ENCODE measurements at places on chromosomes 11 and 22. TPM values are rescaled to one million over a fixed set of nuclear protein-coding genes. Genes with fewer than 3 reads are reported as not detected.

FOLH1 gene
- not detected for total RNA-seq

FGF19 gene
- 0.03 TPM for total RNA-seq

GRIA4 gene
- total RNA-seq: not detected

IFITM10 gene
- 1.0 TPM for total RNA-seq

OR4C3 gene
- total RNA-seq: not detected

GRAP2 gene
- total RNA-seq: not detected

TLCD5 gene
- total RNA-seq: 8.0 TPM

SYT13 gene
- total RNA-seq: 7.2 TPM

MS4A12 gene
- total RNA-seq: not detected

FREY1 gene
- 0.37 TPM for total RNA-seq

HIC2 gene
- total RNA-seq: 2.8 TPM

CCDC134 gene
- total RNA-seq: 3.3 TPM

ROBO4 gene
- not detected for total RNA-seq

ACAD8 gene
- total RNA-seq: 8.7 TPM

OR6A2 gene
- total RNA-seq: not detected

DUSP8 gene
- total RNA-seq: 2.0 TPM

BDNF gene
- total RNA-seq: 11.4 TPM

IGLL1 gene
- not detected for total RNA-seq

POU2AF3 gene
- 0.37 TPM for total RNA-seq

SMIM35 gene
- not detected for total RNA-seq

PGA5 gene
- total RNA-seq: not detected

RIN1 gene
- 40.8 TPM for total RNA-seq

TNKS1BP1 gene
- total RNA-seq: 93.0 TPM

OR4D5 gene
- total RNA-seq: not detected

FOSL1 gene
- total RNA-seq: 215 TPM

SLC37A2 gene
- 0.15 TPM for total RNA-seq

LINC01488 gene
- not detected for total RNA-seq

RAB39A gene
- total RNA-seq: 0.67 TPM

PHOX2A gene
- total RNA-seq: not detected

OR5M8 gene
- total RNA-seq: not detected

GRM5 gene
- total RNA-seq: not detected

ST14 gene
- total RNA-seq: 0.12 TPM

JAML gene
- not detected for total RNA-seq

KCNE3 gene
- not detected for total RNA-seq

OR52I1 gene
- total RNA-seq: not detected

TRIM6 gene
- total RNA-seq: 14.1 TPM

PLEKHB1 gene
- total RNA-seq: 0.55 TPM

MIAT gene
- total RNA-seq: 0.35 TPM

YPEL1 gene
- 0.67 TPM for total RNA-seq
